Panc1 (cell line): ENCODE measurements at places on chromosomes 2 and 18.

- no peak for DNase-seq
Observed at GRCh38 chr2:3034856-3035255, 342.8 kb downstream of the EIPR1 start.

DNA sequence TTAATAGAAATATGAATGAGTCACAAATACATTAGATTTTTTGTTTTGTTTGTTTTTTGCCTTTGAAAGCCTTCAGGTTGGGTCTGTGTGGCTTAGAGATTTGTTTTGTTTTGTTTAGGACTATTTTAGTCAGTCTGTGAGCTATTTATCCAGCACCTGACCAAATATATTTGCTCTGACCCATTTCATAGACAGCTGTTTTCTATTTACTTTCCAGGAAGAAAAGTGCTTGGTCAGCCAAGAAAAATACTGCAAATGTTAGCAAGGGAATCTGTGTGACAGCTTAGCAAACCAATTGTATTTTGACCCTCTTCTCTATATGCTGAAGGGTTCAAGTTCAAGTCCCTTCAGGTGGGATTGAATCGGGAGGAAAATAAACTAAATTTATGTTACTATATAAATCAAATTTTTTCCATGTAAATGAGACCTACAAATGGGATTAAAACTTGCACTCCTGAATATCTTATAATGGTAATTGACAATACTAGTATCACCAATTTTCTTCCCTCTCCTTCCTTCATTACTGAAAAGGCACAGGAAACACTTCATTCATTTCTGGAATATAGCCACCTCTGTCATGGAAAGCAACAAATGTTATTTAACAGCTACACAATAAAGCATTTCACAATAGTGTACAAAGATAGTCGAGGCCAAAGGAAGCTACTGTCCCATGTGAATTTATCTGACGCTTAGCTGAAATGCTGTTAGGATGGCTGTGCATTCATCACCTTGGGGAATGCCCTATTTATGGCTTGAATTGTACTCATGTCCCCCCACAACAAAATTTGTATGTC lies 23.1 kb upstream of the KLF7 start:
- DNase-seq: peak; percentile 78

GRCh38 chr2:219593154-219593553 lies 4.5 kb upstream of the STK11IP start:
- DNase-seq: no peak

DNA sequence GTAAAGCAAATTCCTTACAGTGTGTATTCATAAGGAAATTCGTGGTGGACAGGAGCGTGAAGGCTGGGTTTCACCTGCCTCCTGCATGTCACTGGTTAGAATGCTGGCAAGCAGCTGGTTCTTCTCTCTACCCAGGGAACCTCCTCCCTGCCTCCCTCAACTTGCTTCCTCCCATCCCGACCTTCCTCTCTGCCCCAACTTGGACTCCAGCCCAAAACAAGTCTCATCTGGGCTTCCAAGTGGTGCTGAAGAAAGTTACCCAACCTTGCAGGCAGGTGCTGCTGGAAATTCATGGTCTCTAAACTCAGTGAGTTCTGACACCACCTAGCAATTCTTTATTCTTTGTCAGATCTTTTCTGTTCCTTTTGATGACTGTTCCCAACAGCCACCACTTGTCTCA lies 184.5 kb downstream of the BCL2 start:
- no peak for DNase-seq

DNA sequence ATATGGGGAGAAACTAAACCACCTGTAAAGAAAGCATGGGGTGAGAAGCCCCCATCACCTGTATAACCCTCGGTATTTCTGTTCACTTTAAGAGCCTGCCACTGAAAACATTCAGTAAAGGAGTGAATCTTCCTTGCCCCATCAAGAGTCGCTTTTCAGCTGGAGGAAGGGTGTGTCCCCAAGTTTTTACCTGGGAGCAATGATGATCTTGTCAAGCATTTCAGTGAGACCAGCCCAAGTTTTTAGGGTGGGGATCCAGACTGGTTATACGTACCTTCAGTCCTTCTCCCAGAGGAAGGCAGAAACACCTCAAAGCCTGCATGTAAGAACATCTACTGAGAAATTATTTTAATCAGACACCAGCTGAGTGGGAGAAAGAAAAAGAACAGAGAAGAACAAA lies at the start of gene DSG1:
TSS of gene DSG1 (plus strand) at position 301 of the 400 bp plus-strand sequence. CDS start 141 bp downstream, outside the sequence.
- DNase-seq: no peak

- no peak for DNase-seq
Observed at GRCh38 chr2:190794377-190794776, 86.2 kb upstream of the GLS start.

GRCh38 chr2:290090-290722 lies 2.3 kb upstream of the ALKAL2 start:
- peak; percentile 45 for DNase-seq

DNA sequence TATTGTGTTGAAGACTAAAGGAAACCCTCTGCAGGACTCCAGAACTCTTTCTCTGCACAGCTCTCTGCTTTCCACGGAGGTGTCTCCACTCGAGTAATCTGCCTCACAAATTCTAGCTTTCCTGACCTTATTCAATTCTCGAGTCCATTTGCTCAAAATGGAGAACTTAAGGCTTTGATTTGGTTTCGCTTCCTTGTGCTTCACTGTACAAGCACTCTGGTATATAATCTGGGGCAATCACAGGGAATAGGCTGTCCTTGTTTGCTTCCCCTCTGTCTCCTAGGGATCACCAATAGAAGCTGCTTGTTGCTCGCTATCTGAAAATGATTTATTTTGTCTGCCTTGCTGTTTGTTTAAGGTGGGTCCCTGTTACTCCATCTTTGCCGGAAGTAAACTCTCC lies 129.1 kb upstream of the DOCK10 start:
- DNase-seq: no peak

- DNase-seq: no peak
Observed at GRCh38 chr18:63264871-63265270, 54.7 kb downstream of the BCL2 start.

DNA sequence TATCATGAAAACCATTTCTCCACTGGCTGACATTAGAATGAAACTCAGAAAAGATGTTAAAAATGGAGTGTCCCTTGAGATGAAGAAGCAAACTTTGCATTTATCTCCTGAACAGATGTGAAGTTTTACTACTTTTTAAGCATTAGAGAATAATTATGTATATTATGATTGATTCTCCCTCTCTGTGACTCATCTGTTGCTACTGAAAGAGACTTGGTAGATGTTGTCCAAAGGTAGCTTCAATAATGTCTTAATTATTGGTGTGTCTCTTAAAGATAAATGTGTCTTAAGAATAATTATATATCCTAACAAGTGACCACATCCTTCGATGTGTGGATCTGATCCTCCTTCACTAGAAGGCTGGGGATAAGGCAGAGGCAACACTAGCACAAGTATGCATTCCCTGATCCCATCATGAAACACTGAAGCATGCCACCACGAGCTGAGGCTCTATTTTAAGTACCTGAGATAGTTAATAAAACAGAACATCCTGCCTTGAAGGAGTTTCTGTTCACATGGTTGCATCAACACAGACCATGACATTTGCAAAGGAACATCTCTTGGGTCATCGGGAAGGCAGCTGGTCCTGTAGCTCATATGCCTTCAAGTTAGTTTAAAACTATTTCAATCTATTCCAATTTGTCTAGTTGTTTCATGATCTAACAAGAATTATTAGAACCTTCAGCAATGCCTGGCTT lies 15.5 kb downstream of the RND3 start:
- no peak for DNase-seq

DNA sequence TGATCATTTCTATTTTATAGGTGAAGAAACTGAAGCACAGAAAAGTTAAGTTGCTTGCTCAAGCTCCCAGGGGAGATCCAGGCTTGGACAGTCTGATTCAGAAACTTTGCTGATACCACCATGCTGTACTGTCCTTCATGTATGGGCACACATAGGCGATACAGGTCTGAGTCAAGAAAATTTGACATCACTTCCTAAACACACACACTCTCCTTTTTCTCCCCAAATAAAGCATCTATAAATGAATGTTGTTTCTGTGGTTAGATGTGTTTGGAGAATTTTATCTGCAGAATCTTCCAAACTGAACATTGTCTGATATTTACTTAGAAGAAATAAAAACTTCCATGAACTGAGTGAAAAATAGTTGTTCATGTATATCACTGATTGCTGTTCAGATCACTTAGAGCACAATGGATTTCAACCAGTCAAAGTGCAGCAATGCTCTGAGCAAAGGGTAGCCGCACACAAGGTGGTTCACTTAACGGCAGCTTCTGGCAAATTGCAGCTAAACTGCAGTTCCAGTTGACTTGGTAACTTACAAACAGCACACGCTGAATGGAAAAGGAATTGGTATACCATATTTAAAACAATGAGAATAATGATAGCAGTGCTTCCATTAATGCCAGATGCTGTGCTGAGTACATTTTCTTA lies 10.0 kb upstream of the AGFG1 start:
- DNase-seq: no peak

DNA sequence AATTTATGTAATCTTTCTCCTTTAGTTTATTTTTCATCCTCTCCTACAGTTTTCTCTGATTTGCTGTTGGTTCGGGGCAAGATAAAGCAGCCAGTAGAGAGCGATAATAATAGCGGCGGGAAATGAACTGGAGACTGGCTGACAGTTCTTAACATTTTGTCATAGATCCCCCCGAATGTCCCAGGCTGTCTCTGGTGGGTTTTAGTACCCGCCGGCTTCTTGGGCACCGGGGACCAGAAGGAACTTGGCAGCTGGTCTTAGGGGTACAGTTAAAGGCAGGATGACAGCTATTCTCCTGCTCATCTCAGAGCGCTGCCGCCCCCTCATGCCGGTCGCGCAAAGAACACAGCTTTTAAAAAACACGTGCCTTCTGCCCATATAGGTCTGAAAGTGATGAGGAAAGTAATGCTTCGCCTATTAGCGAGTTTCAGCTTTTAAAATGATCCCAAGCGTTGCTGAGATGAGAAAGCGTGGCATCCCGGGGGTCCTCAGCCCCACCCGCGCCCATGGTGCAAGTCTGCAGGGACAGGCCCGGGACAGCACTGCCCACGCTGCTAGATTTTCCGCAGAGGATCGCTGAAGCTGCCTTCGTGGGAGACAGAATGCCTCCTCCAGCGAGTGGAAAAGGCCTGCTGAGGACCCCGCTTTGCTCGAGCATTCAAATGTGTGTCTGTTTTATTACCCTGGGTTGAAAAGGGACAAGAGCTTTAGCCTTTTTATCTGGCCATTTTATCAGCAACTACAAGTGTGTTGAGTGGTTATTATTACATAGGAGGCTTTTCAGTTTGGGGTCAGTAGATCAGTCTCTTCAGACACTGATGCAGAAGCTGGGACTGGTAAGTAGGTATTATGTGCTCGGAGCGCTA lies 3.8 kb downstream of the ONECUT2 start:
- DNase-seq: no peak
